ENCODE measurements at places on chromosomes 16 and 17.

GRCh38 chr16:84614623-84614967 is 3.3 kb downstream of the COTL1 start:
- no peak for DNase-seq

- no peak for DNase-seq
Observed at GRCh38 chr17:55606488-55606815, 95.2 kb upstream of the SMIM36 start.

GRCh38 chr16:56964243-56965148 is 2.7 kb downstream of the CETP start:
- DNase-seq = peak; percentile 91

DNA sequence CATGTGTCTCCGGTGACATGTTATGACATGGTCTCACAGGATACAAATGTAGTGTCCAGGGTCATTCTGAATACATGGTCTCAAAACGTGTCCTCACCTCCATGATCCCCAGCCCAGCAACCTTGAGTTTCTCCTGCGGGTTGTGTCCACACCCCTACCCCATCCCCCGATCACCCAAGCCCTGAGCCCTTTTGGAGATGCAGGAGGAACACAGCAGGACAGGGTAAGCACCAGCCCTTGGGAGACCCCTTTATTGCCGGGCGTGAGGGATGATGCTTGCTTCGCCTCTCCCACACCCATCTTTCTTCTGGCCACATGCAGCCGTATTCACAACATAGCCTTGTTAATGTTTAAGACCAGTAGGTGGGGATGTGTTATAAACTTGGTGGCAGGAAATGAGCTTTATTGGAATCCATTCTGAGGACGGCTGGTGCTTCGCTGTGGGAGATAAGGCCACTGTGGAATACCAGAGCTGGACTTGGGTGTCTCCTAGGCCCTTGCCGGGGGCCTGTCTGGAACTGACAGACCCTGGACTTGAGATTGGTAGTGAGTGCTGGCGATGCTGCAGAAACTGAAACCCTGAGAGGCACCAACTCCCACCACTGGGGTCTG is 5.5 kb downstream of the TMEM132E start:
- peak; percentile 54 for DNase-seq

GRCh38 chr16:85316321-85316919 is 204.1 kb upstream of the CIBAR2 start:
- DNase-seq = peak; percentile 78

- DNase-seq = no peak
Observed at GRCh38 chr17:55434721-55435120, 13.1 kb upstream of the MMD start.

DNA sequence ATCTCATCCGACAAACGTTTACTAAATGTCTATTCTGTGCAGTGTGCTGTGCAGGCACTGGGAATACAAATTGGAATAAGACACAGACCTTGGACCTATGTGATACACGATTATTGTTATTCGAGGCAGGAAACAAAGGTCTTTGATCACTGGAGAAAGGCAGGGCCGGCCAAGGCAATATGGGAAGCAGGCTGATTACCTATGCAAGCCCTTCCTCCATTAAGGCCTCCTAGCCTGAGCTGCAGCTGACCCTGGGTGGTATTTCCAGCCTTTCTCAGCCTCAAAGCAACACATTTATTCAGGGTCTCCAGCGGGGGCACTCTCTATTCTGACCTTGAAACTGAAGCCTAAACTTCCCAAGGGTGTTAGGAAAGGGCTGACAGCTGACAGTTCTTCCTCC is 13.4 kb downstream of the ST6GALNAC1 start:
- no peak for DNase-seq

DNA sequence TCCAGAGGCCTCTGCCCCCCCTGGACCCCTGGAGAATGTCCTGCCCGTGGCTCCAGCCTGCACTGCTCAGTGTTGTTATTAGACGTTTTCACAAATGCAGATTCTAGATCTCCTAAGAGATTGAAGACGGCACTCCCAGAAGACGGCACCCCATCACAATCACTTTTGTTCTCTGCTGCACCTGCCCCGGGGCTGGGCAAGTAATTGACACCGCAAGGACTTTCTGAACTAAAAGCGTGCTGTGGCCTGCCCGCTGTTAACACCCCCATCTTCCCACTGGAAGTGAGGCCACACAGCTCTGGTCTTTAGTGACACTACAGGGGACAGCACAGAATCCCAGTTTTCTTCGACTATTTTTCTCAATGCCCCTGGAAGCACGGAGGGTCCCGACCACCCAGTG is 256.9 kb downstream of the ENGASE start:
- no peak for DNase-seq

GRCh38 chr17:43598357-43599045 is 52.4 kb upstream of the ETV4 start:
- DNase-seq = no peak

- DNase-seq = no peak
Observed at GRCh38 chr16:3691761-3692160, 25.6 kb downstream of the TRAP1 start.

GRCh38 chr17:68288804-68289203 is 2.1 kb downstream of the SLC16A6 start:
- DNase-seq = no peak

- DNase-seq = no peak
Observed at GRCh38 chr17:80279895-80280294, 19.2 kb downstream of the RNF213 start.

DNA sequence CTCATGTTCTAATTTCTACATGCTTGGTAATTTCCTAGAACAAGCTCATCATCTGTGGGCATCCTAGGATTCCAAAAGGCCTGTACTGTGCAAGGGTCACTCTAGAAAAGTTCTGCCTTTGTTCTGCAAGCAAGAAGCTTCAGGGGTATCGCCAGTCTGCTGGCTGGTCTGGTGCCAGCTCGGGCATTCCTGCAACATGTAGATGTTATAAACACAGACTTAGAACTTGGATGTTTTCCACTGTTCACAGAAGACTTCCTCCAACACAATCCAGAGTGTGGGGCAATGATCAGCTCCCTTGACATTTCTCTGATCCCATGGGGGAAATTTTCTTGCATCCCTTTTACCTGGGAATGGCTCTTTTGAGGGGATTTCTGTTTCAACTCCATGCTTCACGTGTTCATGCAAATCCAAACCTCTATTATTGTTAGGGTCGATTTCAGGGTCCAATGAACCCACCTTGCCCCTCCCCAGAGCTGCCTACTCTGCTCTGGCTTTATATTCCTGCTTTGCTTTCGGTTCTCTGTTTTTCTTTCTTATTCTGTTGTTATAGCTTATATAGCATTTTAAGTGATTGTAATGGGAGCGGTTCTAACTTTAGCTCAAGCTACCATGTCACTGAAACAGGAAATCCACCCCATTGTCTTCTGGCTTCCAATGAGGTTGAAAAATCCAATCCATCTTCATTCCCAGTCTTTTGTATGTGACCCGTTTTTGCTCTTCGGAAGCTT is 25.3 kb downstream of the UBE2O start:
- no peak for DNase-seq

- peak; percentile 65 for DNase-seq
Observed at GRCh38 chr17:37490638-37491614, 1.2 kb downstream of the DUSP14 start.

DNA sequence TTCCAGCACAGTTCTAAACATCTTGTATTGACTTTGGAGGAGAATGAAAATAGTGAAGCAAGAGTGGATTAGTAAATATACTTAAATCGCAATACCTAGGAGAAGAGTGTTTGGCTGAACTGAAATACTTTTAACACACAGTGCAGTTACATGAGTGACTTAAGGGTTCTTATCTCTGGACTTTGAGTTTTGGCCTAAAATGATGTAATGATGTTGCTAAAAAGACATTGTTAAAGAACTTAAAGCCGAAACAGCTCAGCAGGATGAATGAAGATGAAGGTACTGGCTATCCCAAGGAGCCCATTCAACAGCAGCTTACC is 28.1 kb downstream of the PMP22 start:
- DNase-seq = no peak

- DNase-seq = no peak
Observed at GRCh38 chr16:921321-921905, 49.4 kb downstream of the LMF1 start.

DNA sequence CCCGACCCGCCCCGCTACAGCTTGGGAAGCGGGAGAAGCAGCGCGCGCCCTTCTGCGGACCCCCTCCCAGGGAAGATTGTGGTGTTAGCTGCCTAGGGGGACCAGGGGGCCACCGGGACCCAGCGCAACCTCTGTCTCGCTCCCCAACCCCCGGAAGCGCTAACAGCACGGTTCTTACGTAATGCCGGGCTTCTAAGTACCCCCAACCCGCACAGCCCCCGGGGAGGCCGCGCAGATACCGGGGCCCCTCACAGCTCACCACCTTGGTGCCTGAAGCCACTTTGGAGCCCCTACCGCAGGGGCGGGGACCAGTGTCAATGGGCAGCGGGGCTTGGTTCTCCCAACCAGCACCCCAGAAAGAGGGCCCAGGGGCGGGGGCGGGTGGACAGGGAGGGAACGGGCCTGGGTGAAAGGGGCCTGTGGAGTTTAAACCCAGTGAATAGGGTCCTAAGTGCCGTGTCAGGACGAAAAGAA is 348 bp downstream of the MPP2 start:
- no peak for DNase-seq

DNA sequence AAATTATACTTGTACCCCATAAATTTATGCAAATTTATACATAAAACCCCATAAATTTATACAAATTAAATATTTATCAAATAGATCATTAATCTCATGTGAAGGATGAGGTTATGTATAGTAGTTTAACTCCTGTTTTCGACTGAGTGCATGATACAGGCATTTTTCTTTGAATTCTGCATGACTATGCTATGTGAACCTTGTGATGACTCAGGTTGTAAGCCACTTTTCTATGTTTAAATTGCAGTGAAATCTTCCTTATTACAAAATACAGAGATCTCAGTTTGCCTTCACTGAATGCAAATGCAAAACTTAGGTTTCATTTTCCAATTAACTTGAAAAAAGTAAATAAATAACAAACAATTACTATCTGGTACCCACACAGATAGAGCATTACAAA is 843.7 kb downstream of the CDH11 start:
- DNase-seq = no peak

DNA sequence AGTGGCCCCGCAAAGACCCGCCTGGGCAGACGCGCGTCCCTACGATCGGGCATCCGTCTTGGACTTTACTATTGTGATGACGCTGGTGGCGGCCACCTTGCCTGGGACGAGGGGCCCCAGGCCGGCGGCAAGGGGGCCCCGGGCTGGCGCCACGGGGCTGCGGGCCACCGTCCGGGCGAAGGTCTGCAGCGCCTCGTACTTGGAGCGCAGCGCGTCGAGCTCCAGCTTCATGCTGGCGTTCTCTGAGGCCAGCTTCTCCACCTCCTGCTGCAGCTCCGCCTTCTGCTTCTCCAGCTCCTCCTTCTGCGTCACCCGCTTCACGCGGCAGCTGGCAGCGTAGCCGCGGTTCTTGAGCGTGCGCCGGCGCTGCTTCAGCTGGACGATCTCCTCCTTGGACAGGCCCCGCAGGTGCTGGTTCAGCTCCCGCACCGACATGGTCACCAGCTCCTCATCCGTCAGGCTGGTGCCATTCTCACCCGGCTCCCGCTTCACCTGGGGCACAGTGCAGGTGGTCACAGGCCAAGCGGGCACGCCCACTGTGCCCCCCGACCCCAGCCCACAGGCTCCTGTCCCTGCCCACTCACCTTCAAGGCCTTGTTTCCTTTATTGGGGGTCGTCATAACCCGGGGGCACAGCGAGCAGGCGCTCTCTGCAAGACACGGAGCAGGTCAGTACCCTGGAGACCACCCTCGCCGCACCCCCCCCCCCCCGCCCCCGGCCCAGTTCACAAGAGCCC is 4.8 kb upstream of the SIRT7 start:
- no peak for DNase-seq

- no peak for DNase-seq
Observed at GRCh38 chr17:22310717-22311686, 618.7 kb downstream of the KCNJ18 start.

- no peak for DNase-seq
Observed at GRCh38 chr16:31501966-31502348, 6.2 kb downstream of the RUSF1 start.

DNA sequence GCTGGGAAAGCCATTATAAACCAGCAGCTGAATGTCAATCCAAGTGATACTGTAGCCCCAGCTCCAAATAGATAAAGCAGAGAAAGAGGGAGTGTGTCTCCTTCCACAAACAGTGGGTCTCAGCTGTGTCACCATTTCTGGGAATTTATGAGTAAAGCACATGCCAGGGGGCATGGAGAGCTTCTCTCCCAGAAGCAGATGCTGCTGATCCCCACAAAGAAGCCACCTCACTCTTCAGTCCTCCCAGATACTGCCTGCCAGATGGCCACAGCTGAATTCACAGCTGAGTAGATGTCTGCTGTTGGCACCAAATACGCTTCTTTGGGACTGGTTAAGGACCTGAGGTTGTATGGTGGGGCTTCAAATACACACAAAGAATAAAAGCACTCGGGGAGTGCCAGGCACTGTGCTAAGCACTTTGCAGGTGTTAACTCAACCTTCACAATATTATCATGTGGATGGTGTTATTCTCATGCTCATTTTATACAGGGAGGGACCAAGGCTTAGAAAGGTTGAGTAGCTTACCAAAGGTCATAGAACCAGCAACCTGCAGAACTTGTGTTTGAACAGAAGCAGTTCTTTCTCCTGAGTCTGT is 298.3 kb downstream of the CDH11 start:
- no peak for DNase-seq

GRCh38 chr17:78390241-78391050 is 12.0 kb downstream of the PGS1 start:
- no peak for DNase-seq

- no peak for DNase-seq
Observed at GRCh38 chr17:9217151-9218056, 196.1 kb downstream of the NTN1 start.

GRCh38 chr16:25177831-25178688 is 38.7 kb upstream of the AQP8 start:
- no peak for DNase-seq

GRCh38 chr16:30958175-30959079 is 873 bp downstream of the SETD1A start:
- DNase-seq = peak; percentile 47

- no peak for DNase-seq
Observed at GRCh38 chr16:11506741-11507305, 79.9 kb downstream of the LITAF start.

DNA sequence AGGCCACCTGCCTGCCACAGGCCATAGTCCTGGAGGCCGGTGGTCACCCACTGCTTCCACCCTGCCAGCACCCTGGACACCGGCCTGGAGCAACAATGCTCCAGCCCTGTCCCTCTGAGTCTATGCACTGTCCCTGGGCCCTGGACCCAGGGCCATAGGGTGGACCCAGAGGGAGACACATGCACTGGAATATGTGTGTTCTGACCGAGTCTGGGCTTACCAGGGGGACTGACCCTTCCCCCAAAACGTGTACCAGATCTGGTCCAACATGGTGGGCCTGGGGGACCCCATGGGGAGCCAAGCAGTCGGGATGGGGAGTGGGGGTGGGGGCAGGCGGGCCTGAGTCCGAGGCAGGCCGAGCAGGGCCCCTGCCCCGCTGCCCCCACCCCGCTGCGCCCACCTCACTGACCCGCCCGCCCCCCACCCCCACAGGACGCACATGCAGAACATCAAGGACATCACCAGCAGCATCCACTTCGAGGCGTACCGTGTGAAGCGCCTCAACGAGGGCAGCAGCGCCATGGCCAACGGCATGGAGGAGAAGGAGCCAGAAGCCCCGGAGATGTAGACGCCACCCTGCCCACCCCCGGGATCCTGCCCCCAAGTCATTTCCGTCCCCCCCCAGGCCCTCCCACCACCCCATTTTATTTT is 357.4 kb downstream of the SEC14L1 start:
- no peak for DNase-seq

- no peak for DNase-seq
Observed at GRCh38 chr17:47846716-47847340, 4.1 kb downstream of the SP6 start.

GRCh38 chr16:2719328-2720063 is 528 bp downstream of the PRSS27 start:
- DNase-seq = no peak

- no peak for DNase-seq
Observed at GRCh38 chr17:74713171-74713755, 540 bp upstream of the CD300LF start.

Data from hematopoietic multipotent progenitor cell treated with erythropoietin and hydrocortisone succinate and interleukin-3 and kit ligand, for 8 days (in vitro differentiated cells).